IMR-90 (cell line): ENCODE measurements at places on chromosomes 12 and 14. TPM values are rescaled to one million over a fixed set of nuclear protein-coding genes. Genes with fewer than 3 reads are reported as not detected.

DNA sequence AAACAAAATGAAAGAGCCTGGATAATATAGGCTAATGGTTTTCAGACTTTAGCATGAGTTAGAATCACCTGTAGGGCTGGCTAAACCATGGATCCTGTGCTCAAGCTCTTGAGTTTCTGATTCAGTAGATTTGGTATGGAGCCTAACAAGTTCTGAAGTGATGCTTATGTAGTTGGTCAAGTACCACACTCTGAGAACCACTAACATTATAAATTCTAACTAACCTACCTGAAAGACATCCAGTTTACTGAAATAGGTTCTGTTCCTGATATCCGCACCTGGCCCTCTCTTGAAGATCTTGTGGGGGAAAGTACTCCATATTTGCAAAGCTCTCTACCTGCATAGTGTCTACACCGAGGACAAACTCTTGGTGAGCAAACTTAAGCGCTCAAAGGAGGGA is 59.4 kb upstream of the VSX2 start:
- no peak overlapping the region for H3K4me3 ChIP-seq
- no peak for DNase-seq
- no peaks in the 10 kb centered on the region for H3K36me3 ChIP-seq
- H3K27ac ChIP-seq = no peak overlapping the region
- no peaks in the 10 kb centered on the region for H3K4me1 ChIP-seq
- H3K27me3 ChIP-seq = no peaks in the 10 kb centered on the region

OR6C2 gene
- not detected in 2 replicates for total RNA-seq

KCNH3 gene
- total RNA-seq = 0.28 TPM in 1 of 2 replicates, not detected in the other

LRIG3 gene
- 63.9 and 71.2 TPM in 2 replicates for total RNA-seq

GLS2 gene
- under 0.01 and 0.36 TPM in 2 replicates for total RNA-seq

GRCh38 chr12:31008961-31009840 is 64.5 kb upstream of the DDX11 start:
- peaks cover 5% of the 10 kb centered on the region for H3K4me1 ChIP-seq
- no peak for DNase-seq
- H3K4me3 ChIP-seq = no peak overlapping the region
- peaks cover 8% of the 10 kb centered on the region; the same call in 1 of the 2 replicates for H3K27me3 ChIP-seq
- no peaks in the 10 kb centered on the region for H3K36me3 ChIP-seq

DNA sequence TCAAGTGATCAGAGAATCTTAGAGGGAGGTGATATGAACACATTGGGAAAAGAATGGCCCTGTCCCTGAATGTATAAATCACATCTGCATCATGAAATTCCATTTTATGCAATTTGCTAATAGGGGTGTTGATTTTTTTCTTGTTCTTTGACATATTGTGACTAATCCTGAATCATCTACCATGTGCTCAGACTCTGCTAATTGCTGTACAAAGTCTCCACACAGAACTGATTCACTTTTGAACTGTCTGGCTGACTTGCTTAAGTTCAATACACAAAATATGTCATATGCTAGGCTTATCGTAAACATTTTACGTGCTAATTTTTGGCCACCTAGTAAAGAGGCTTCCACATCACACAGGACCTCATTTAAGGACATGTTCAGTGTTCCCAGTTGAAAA is 2.6 kb downstream of the TMEM132D start:
- no peak for DNase-seq
- no peak overlapping the region for H3K27ac ChIP-seq
- H3K27me3 ChIP-seq = no peaks in the 10 kb centered on the region
- H3K36me3 ChIP-seq = no peaks in the 10 kb centered on the region

- DNase-seq = no peak
- H3K36me3 ChIP-seq = no peaks in the 10 kb centered on the region; the same call in 1 of the 2 replicates
- peaks cover 21% of the 10 kb centered on the region for H3K4me1 ChIP-seq
- no peak overlapping the region for H3K4me3 ChIP-seq
- peak overlapping the region; percentile 69; the same call in 1 of the 2 replicates for H3K27ac ChIP-seq
Measured at GRCh38 chr12:105332925-105333324, 2.4 kb downstream of the C12orf75 start.

GRCh38 chr12:65640489-65640901 is 183.8 kb upstream of the HMGA2 start:
- no peaks in the 10 kb centered on the region for H3K27me3 ChIP-seq
- no peaks in the 10 kb centered on the region for H3K36me3 ChIP-seq
- H3K27ac ChIP-seq = peak overlapping the region; percentile 12
- peak; percentile 64 for DNase-seq
- H3K4me1 ChIP-seq = peaks cover 19% of the 10 kb centered on the region

MYO1H gene
- not detected in 2 replicates for total RNA-seq

- H3K27ac ChIP-seq = peak overlapping the region; percentile 58; the same call in 1 of the 2 replicates
- H3K4me3 ChIP-seq = no peak overlapping the region
- peak; percentile 88 for DNase-seq
- peaks cover 12% of the 10 kb centered on the region for H3K4me1 ChIP-seq
Measured at GRCh38 chr14:100297320-100298300, 8.6 kb downstream of the SLC25A29 start.

DNA sequence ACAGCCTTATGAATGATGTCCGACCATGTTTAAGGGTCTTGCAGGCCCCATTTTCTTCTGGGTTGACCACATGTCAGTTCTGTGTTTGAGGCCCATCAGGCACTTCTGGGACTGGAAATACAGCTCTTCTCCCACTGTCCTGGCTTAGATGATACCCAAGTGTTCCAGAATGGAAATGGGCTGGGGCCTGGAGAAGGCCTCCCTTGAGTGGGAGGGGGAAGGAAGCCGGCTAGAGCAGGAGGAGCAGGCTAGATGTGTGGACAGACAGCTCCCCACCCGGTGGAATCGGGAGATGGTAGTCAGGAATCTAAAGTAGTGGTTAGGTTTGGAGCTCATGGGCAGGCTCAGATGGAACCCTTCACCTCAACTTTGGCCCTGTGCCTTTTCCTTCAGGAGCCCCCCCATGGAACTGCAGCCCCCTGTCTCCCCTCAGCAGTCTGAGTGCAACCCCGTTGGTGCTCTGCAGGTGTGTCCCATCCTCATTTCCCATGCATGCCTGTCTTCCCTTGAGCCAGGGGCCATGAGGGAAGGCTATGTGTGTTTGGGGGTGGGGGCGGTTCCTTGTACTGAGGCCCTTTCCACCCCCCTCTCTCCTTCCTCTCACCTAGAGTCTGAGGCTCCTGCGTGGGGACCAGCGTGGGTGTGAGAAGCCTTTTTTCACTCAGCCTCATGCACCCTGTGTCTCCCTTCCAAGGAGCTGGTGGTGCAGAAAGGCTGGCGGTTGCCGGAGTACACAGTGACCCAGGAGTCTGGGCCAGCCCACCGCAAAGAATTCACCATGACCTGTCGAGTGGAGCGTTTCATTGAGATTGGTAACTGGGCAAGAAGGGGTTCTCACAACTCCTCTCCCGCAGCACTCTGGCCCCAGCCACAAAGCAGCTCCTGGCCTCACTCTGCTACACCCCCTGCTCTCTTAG is 3.0 kb downstream of the NPFF start:
- H3K27ac ChIP-seq = no peak overlapping the region
- no peaks in the 10 kb centered on the region for H3K27me3 ChIP-seq
- H3K4me1 ChIP-seq = peaks cover 7% of the 10 kb centered on the region
- DNase-seq = no peak
- H3K4me3 ChIP-seq = no peak overlapping the region
- peaks cover 28% of the 10 kb centered on the region for H3K36me3 ChIP-seq

DNA sequence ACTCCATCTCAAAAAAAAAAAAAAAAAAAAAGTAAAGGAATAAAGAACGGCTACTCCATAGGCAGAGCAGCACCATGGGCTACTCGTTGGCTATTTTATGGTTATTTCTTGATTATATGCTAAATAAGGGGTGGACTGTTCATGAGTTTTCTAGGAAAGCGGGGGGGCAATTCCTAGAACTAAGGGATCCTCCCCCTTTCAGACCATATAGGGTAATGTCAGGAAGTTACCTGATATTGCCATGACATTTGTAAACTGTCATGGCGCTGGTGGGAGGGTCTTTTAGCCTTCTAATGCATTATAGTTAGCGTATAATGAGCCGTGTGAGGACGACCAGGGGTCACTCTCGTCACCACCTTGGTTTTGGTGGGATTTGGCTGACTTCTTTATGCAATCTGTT is 142.3 kb downstream of the GLT1D1 start:
- H3K27me3 ChIP-seq = no peaks in the 10 kb centered on the region
- no peaks in the 10 kb centered on the region for H3K4me1 ChIP-seq
- no peaks in the 10 kb centered on the region for H3K36me3 ChIP-seq
- H3K4me3 ChIP-seq = no peak overlapping the region

KRT6C gene
- not detected in 2 replicates for total RNA-seq

- no peak overlapping the region for H3K27ac ChIP-seq
- H3K27me3 ChIP-seq = no peaks in the 10 kb centered on the region
- H3K4me3 ChIP-seq = no peak overlapping the region
- no peaks in the 10 kb centered on the region for H3K4me1 ChIP-seq
Measured at GRCh38 chr14:45810152-45810872, 557.3 kb upstream of the MIS18BP1 start.

DNA sequence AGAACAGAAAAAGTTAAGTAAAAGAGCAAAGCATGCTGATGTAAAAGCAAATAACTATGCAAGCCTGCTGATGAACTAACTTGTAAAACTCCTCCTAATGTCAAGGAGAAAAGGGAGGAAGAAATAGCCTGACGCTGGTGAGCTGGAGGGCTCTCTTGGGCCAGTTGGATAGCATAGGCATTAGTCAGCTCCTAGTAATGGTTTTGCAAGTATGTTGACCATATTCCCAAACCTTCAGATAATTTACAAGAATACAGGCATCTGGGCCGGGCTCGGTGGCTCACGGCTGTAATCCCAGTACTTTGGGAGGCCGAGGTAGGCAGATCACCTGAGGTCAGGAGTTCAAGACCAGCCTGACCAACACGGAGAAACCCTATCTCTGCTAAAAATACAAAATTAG is 871.4 kb downstream of the C12orf50 start:
- H3K27me3 ChIP-seq = no peaks in the 10 kb centered on the region
- no peaks in the 10 kb centered on the region for H3K36me3 ChIP-seq
- 0 out of 2 replicates have a peak, but pooled peaks cover 2% of the 10 kb centered on the region for H3K4me1 ChIP-seq
- no peak overlapping the region for H3K4me3 ChIP-seq
- peak; percentile 97 for DNase-seq

TSPAN8 gene
- total RNA-seq = not detected in 2 replicates

BHLHE41 gene
- 0.72 and 1.1 TPM in 2 replicates for total RNA-seq

DDIT3 gene
- total RNA-seq = 12.2 and 19.4 TPM in 2 replicates

CCDC196 gene
- total RNA-seq = not detected in 2 replicates
